ENCODE measurements at places on chromosomes 4 and X.

GRCh38 chr4:26779674-26780073, 81.0 kb upstream of the STIM2 start:
- no peak for DNase-seq

DNA sequence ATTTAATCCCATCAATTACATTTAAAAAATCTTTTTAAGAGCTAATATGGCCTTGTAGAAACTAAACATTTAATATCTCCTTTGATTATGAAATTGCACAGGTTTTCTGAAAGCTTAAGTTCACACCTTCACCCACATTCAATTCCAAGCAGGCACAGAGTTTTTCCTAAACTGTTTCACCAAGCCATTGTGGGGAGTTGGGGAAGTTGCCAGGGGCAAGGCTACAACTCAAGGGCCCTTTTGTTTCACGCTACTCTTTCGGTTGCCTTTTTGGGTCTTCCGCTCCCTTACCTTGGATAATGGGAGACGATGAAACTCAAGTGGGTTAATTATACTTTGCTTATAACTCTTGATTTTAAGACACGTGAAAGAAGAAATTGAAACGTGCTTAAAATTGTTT, 33.3 kb downstream of the APBB2 start:
- no peak for DNase-seq

DNA sequence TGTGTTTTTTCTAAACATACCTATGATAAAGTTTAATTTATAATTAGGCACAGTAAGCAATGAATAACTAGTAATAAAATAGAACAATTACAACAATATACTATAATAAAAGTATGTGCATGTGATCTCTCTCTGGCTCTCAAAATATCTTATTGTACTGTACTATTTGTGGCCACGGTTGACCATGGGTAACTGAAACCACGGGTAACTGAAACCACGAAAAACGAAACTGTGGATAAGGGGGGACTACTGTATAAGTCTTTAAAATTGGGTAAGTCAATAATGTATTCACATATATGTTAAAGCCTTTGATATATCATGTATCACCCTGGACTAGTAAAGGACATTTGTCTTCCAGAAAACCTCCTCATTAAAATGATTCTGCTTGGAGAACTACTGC, 20.0 kb downstream of the TMEM154 start:
- no peak for DNase-seq

DNA sequence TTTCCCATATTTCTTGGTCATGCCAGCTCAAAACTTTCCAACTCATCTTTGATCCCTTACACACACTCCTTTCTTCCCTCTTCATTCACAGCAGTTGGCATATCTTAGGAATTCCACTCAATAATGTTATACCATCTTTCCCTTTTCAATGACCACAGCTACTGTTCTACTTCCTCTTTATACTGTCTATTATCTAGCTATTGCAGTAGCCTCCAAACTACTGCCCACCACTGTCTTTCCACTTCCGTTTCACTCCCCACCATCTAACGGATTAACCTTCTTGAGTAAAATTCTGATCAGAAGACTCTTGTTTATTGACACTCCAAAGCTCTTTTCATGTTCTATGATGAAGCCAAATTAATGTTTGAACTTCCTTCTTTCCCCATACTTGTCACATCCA, 55.8 kb downstream of the ADAMTS3 start:
- no peak for DNase-seq

DNA sequence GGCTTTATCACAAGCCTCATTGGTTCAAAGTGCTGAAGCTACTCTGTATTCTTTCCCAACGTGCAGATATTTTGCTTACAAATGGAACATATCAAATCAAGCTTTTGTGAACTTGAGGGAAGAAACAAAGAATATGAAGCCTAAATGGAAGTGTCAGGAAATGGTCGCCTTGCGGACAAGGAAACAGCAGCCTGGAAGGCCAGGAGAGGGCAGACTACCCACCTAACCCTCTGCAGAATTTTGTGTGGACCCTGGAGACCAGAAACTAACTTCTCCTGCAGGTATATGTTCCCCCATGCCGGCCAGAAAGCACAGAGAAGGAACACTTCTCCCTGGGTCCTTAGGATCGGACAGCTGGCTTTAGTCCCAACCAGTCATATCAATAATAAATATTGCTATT, 1425.8 kb downstream of the PCDH7 start:
- no peak for DNase-seq

GRCh38 chr4:54659313-54659712, 1.6 kb downstream of the KIT start:
- no peak for DNase-seq

DNA sequence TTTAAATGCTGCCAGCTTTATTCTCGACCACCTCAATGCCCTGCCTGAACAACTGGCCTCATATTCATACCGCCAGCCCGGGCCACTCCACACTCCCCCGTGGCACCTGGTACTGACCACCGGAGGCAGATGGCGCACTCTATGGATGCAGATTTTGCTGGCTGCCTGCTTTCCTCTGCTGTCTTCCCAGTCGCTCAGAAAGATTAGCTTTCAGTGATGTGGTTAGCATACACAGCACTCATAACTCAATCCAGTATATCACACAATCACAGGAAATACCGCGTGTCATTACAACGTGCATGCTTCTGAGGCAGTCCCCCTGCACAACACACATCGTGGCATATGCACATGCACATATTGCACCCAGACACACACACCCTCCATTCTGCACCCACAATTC, 147.2 kb upstream of the BCOR start:
- DNase-seq: no peak

- no peak for DNase-seq
These were observed 1.1 kb downstream of the PCDH19 start for GRCh38 chrX:100408713-100409609.

DNA sequence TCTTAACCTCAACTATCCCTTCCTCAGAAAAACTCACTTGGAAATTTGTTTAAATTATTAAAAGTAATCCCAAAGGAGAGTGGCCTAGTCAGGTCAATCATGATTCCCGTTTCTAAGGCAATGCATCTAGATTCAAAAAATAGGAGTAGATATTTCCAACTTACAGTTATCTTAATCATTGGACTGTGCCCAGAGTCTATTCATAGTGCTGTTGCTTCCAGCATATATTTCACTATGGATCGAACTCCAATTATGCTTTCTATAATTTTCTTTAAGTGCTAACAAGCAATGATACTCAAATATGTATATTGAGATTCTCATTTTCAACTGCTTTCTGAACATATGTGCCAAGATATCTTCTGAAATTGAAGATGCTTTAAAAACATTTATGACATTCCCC, 229.2 kb upstream of the NWD2 start:
- no peak for DNase-seq

- no peak for DNase-seq
These were observed 229.8 kb upstream of the STS start for GRCh38 chrX:6917666-6918065.

GRCh38 chr4:103272174-103272573, 74.0 kb upstream of the CENPE start:
- no peak for DNase-seq

DNA sequence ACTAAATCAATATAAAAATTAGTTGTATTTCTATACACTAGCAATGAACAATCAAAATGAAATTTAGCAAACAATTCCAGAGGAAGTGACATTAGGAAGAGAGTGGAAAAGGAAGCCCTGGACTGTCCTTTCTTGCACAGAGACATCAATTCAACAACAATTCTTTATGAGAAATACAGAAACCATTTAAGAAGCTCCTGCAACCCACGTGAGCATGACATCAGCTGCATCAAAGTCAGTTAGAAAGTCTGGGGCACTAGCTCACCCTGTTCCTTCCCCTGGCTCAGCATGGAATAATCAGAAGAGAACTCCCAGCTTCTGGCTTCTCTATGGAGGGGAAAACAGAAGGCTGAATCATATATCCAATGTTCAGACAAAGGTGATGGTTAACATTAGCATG, 48.6 kb upstream of the STARD8 start:
- no peak for DNase-seq

- DNase-seq: no peak
These were observed 36.9 kb upstream of the PROM1 start for GRCh38 chr4:16120720-16121119.

- DNase-seq: no peak
These were observed 125.4 kb downstream of the PDLIM5 start for GRCh38 chr4:94577136-94577535.

DNA sequence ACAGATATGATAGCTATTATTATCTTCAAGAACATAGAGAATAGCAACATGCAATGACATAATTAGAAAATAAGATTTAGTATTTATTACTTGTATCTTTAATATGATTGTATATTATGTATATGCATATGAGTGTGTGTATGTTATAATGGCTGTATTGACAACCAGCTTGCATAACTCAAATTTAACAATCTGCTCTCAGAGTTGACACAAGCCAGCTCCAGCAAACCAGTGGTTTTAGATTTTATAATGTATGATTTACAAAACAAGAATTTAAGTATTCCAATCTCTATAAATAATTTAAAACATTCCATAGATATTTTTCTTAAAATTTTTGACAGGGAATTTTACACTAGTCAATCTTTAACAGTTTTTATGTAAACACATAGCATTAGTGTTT, 935.9 kb upstream of the EPHA5 start:
- DNase-seq: no peak

DNA sequence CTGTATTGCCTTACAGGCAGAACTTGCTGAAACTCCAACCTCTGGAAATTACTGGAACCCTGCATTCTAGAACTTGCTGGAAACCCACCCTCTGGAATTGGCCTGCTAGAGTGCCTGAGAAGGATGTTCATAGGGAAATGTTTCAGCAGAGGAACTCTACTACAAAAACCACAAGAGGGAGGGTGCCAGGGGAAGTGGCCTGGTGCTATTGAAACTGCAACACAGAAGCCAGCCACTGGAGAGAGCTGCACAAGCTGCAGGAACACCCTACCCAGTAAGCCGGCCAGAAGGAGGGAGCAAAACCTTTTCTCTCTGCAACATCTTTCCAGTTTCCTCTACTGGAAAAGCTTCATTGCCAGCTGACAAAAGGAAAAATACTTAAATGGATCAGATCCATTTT, 2.5 kb upstream of the BRWD3 start:
- DNase-seq: peak; percentile 22

DNA sequence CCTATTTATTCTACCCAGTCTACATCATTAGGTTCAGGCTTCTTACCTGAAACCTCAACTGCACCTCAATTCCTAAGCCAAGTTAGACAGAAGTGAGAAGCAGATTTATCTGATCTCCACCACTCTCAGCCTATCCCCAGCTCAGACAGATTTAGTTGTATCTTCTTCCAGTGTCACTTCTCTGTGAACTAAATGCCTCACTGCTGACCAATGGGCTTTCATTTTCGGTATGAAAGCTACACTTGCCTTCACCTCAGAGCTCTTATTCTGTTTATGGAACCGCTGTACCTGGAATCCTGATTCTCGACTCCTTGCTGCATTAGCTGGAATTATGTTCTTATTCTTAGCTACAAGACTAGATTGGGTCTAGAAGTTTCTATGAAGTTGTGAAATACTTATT, 833.2 kb downstream of the CCSER1 start:
- no peak for DNase-seq

DNA sequence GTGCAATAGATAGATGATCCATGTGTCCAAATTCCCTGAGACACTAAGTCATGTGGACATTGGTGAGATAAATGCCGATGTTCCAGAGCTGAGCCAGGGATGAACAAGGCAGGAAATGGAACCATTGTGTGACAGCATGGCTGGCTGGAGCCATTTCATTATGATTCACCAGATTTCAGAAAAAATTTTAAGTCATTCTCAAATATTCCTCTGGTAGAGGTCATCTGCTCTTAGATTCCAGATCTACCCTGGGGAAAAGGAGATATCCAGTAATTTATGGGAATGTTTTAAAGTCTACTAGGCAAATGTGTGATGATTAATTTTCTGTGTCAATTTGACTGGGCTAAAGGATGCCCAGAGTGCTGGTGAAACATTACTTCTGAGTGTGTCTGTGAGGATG, 287.3 kb downstream of the STK32B start:
- no peak for DNase-seq

- no peak for DNase-seq
These were observed 242.1 kb upstream of the TRAM1L1 start for GRCh38 chr4:117327491-117327890.

DNA sequence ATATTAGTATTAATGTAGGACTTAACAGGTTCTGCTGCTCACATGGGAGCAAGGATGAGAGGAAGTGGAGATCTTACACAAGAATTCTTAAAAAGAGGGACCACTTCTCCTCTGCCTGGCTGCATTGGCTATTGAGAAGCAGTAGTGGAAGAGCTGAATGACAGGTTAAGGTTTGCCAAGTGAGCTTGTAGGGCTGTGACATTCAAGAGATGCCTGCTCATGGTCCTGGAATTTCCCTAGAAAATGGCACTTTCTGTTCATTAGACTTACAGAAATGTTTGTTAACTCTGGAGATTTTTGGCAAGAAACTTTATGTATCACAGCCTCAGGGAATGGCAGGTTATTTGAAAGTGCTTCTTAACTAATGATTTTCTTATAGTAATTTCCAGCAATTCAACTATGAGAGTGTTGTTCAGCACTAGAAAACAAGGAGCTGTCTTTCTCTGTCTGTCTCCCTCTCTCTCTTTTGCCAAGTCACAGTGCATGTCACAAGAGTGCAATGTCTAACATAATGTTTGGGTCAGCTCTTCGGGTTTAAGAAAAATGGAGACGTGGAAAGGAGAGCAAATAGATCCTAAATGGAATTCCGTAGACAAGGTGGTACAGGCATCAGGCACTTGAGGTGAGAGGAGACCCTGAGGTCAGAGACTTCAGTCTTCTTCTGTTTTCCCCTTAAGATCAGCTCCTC, 8.3 kb upstream of the NAP1L5 start:
- DNase-seq: no peak

- no peak for DNase-seq
These were observed 28.5 kb upstream of the KLHL4 start for GRCh38 chrX:87489071-87489470.

GRCh38 chrX:3443184-3443583, 96.7 kb upstream of the MXRA5 start:
- no peak for DNase-seq

GRCh38 chrX:21996872-21997455, 35.2 kb upstream of the PHEX start:
- no peak for DNase-seq

DNA sequence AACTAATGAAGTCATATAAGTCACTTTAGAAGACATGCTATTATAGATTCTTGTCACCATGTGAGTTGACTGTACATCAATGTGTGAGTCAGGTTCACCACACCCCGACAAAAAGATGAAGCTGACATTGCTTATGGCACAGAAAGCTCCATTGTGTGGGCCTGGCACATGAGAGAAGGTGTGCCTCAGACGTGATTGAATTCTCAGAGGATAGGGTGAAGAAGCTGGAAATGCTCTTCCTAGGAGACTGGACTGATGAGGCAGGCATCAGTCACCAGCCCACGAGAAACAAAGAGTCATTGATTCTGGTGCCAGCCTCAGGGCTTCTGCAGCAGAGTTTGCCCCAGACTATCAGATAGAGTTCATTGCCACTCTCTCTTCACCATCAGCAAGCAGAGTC, 35.9 kb upstream of the LRAT start:
- no peak for DNase-seq

DNA sequence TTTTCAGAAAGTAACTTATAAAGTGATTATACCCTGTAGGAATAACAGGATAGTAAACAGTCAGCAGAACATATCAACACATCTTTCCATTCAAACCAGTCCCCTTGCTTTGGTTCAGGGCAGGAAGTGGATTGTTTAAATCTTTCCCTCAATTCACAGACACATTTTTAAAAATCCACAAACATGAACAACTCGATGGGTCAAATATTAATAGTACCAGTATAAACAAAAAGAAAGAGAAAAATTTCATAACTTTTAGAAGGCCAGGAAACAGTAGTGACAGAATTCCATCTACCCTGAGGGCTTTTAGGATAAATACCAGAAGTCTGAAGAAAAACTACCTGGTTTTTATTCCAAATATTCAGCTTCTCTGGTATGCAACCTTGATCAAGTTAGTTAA, 1072.8 kb upstream of the PABPC4L start:
- no peak for DNase-seq
